SK-N-DZ (cell line): ENCODE measurements at places on chromosomes 4 and X.

GRCh38 chrX:69813677-69814076 is 197.8 kb downstream of the EDA start:
- no peak for DNase-seq

DNA sequence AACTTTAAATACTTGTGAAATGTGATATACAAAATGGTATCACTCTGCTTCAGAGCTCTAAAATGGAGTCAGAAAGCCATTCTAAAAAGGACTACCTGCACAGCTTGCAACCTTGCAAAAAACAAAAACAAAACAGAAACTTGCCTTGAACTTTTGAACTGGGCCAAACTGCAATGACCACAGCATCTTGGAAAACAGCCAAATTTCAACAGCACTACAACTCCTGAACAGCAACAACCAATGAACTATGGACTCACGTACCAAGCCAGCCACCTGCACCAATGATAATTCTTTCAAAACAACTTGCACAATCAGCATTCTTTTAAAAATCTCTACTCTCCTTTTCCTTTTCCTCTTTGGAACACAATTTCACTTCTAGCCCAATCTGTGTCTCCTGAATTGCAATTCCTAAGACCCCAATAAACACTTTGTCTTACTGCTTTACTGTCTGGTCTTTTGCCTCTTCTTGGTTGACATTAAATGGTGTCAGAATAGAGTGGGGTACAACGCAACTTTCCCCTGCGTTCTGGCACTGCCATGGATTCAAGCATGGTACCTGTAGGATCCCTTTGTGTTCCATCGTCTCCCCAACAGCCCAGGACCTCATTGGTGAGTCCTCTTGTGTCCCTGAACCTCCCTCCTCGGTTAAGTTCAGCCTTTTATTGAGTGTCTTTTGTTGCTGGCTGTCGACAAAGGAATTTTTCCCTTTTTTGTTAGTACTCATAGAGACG is 35.7 kb upstream of the FMR1 start:
- no peak for DNase-seq

DNA sequence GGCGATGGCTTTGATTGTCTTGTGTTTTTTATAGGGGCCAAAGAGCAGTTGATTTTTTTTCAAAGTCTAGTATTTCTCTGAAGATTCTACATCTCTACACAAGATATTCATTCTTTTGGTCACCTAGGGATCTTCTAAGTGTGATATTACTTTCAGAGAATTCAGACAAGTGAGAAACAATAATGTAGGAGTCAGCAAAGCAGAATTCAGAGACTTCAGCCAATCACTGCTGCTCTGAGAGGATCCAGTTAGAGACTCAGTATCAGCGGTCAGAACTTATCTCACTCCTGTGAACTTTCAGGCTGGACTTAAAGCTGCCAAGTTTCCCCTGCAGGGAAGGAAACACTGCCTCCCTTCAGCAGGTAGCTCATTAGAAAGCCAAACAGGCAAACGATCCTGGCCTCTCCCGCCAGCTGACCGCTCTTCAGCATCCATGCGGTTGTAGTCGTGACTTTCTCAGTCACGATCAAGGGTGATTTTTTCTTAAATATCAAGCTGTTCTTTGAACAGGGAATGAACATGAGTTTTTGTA is 59.2 kb downstream of the NSUN7 start:
- DNase-seq, result no peak

- no peak for DNase-seq
Observed at GRCh38 chr4:43316813-43317212, 424.3 kb downstream of the GRXCR1 start.

- no peak for DNase-seq
Observed at GRCh38 chr4:108427946-108428485, 192.4 kb upstream of the RPL34 start.

- no peak for DNase-seq
Observed at GRCh38 chr4:25290490-25291067, 22.0 kb upstream of the ZCCHC4 start.

DNA sequence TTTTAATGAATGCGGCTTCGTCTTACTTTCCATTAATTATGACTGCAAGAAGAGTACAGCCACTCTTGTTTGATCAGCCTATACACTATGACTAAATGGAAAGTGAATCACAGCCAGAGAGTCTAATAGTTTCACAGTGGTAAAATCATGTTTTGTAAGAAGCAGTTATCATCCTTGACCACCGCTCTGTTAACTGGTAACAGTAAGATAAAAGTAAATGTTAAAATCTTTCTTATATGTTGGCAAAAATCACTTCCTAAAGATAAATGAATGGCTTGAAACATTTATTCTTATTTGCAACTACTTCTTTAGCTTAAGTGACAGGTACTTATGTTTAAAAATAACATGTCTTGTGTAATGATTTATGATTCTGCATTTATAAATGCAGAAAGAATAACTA is 13.2 kb downstream of the GALNT7 start:
- no peak for DNase-seq

- DNase-seq, result no peak
Observed at GRCh38 chr4:42342459-42342858, 54.8 kb upstream of the SHISA3 start.

- no peak for DNase-seq
Observed at GRCh38 chrX:150049647-150050046, 111.4 kb upstream of the EOLA2 start.

- DNase-seq, result no peak
Observed at GRCh38 chr4:129821073-129821472, 725.1 kb downstream of the C4orf33 start.

GRCh38 chr4:129966175-129966574 is 870.2 kb downstream of the C4orf33 start:
- no peak for DNase-seq

- DNase-seq, result no peak
Observed at GRCh38 chr4:183035726-183036415, 63.2 kb upstream of the WWC2 start.

DNA sequence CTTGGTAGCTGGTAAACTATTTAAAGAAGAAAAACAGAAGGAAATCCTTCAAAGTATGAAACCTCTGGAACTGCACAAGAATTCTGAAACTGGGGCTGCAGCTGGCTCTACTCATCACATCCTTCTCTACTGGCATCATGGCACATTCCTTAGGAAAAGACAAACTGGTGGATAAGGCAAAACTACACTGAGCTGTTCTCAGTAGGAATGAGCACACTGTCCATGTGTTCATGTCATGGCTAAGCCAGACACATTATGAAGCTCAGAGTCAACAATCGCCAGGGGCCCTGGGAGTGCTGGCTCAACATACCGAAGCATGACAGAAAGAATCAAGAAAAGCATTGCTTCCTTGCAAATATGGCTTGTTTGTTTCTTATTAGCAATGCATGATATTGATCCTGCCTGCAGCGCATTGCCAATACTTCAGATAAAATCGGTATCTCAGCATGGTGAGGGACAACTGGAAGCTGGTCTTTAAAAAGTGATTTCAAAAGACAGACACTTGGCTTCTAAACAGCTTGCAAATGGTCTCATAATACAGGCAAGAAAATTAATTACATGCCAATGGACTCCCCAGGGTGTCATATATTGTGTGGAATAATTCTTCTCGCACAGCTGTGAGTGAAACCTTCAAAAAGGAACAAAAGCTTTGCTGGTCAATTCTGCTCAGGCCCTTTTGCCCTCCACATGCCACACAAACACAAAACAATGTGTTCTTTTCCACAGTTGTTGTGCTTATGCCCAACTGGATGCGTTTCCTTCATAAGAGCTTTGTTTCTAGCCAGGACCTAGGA is 300.2 kb upstream of the VCX start:
- no peak for DNase-seq

DNA sequence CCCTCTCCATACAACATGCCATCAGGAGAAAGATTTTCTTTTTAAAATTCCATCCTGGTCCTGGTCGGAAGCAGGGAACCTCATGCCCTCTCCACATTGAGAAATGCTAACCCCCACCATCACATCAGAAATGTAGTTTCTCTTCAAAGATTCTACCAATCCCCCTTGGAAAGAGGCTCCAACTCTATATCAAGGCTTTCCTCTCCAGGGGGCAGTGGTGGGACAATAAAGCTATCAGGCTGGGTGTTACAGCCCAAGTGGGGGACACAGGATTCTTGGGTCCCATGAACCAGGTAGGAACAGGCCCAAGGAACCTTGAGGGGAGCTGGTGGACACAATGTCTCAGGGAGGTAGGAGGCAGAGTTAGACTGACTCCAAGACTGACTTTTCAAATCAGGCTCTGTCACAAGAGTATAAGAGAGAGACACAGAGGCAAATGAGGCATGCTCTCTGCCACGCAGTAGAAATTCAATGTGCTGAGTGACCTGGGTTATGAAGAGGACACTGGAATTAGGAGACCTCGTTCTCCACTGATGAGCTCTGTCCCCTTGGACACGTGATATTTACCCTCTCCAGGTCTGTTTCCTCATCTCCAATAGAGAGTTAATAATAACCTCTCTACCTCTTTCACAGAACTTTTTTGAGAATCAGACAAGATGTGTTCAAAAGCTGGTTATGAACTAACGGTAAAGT is 4.5 kb downstream of the GJB1 start:
- DNase-seq, result no peak

GRCh38 chrX:109600237-109600651 is 24.7 kb downstream of the KCNE5 start:
- DNase-seq, result peak; percentile 1

GRCh38 chr4:187491286-187491685 is 504.3 kb upstream of the ZFP42 start:
- DNase-seq, result no peak
